ENCODE measurements at places on chromosomes 5 and 9.

DNA sequence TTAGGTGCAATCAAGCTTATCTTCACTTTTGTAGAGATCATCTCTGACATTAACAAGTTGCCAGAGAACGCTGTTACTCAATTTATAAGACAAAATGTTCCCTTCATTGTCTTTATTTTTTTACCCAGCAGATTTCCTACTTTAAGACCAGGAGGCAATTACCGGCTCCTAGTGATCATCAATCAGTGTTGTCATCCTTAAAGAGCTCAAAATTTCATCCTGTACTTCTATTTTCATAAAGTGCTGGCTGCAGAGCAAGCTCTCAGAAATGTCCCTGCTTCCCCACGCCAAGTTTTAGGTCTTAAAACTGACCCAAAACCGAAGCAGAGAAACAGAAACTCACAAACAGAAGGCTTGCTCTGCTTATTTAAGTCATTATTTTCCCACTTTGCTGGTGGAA lies 82.9 kb downstream of the PJA2 start:
- H3K4me3 ChIP-seq: no peak overlapping the region
- H3K4me1 ChIP-seq: no peaks in the 10 kb centered on the region
- no peak for DNase-seq
- H3K36me3 ChIP-seq: no peaks in the 10 kb centered on the region

GRCh38 chr5:148459669-148460068 lies 75.9 kb downstream of the FBXO38 start:
- no peaks in the 10 kb centered on the region for H3K36me3 ChIP-seq
- no peak overlapping the region for H3K27ac ChIP-seq
- H3K4me1 ChIP-seq: no peaks in the 10 kb centered on the region
- H3K4me3 ChIP-seq: no peak overlapping the region
- H3K27me3 ChIP-seq: no peaks in the 10 kb centered on the region

DNA sequence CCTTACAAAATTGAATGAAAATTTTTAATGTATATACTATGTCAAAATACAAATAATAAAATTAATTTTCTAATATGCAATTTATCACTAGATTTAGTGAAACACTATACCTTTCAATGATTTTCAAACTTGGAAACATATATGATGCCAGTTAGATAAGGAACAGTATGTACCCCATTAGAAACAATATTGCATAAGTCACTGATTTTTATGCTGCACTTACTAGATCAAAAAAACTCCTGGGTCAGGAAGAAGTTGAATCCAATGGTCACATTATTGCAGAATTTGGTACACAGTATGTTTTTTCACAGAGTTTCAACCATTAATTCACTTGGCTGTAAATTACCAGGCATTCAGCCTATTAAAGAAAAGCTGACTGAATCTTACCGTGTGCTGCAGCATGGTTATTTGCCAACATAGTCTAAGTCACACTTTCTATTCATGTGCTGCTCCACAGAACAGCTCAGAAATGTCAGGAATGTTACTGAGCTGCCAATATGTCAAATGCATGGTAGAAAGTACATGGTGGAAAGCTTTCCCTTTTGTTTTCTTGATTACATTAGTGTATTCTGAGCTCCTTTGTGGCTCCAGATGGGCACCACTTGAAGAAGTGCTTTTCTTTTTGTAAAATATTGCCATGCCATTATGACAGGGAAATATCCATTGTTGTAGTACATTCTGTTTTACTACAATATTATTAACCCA lies 9.9 kb upstream of the PRR16 start:
- DNase-seq: no peak
- no peak overlapping the region for H3K27ac ChIP-seq
- no peaks in the 10 kb centered on the region for H3K36me3 ChIP-seq

- H3K27me3 ChIP-seq: no peaks in the 10 kb centered on the region
- peaks cover 3% of the 10 kb centered on the region for H3K4me1 ChIP-seq
- H3K4me3 ChIP-seq: no peak overlapping the region
- no peak overlapping the region for H3K27ac ChIP-seq
- H3K36me3 ChIP-seq: no peaks in the 10 kb centered on the region
- DNase-seq: no peak
Measured at GRCh38 chr5:76851728-76852369, 2.0 kb downstream of the S100Z start.

- no peak overlapping the region for H3K27ac ChIP-seq
- H3K4me1 ChIP-seq: no peaks in the 10 kb centered on the region
- no peak for DNase-seq
Measured at GRCh38 chr9:110802416-110803035, 133.9 kb downstream of the MUSK start.

DNA sequence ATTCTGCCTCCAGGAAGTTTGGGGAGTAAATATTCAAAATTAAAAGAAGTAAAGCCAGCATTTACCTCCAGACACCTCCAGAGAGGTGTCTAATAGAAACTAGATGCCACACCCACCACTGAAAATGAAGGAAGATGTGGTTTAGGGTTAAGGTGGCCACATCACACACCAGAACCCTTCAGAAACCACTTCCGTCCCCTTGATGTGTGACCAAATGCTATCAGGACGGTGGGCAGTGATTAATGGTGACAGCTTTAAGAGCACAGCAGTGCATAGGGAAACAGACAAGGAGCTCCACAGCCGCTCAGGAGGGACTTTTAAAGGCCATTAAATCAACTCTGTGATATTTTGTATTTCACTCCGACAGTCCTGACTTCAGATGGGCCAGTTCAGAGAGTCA lies 295.2 kb downstream of the BRINP1 start:
- no peaks in the 10 kb centered on the region for H3K36me3 ChIP-seq
- DNase-seq: no peak
- H3K27ac ChIP-seq: no peak overlapping the region
- H3K4me3 ChIP-seq: no peak overlapping the region
- H3K27me3 ChIP-seq: no peaks in the 10 kb centered on the region
- no peaks in the 10 kb centered on the region for H3K4me1 ChIP-seq

DNA sequence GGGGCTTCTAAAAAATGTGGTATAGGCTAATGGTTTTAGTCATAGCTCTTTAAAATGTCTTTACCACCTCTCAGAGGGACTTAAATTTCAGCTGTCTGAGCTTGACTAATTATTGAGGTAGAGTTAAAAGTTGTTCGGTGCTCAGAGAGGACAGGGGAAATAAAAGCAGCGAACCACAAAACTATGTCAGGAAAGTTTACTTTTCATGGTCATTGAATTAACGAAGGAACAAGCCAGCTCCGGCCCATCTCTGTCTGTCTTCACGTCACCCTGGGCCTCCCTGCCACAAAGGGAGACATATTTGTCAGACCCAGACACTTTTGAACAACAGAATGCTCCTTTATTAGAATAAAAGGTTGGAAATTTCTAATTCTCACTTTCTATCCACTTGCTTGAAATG lies 98.8 kb upstream of the EFNA5 start:
- DNase-seq: no peak
- H3K27me3 ChIP-seq: no peaks in the 10 kb centered on the region
- no peak overlapping the region for H3K27ac ChIP-seq
- no peaks in the 10 kb centered on the region for H3K4me1 ChIP-seq

GRCh38 chr5:1341863-1342262 lies 3.0 kb downstream of the CLPTM1L start:
- H3K4me3 ChIP-seq: no peak overlapping the region
- H3K4me1 ChIP-seq: peaks cover 39% of the 10 kb centered on the region
- peaks cover 25% of the 10 kb centered on the region for H3K36me3 ChIP-seq
- H3K27ac ChIP-seq: no peak overlapping the region

- H3K36me3 ChIP-seq: no peaks in the 10 kb centered on the region
- H3K27me3 ChIP-seq: no peaks in the 10 kb centered on the region
- H3K4me3 ChIP-seq: no peak overlapping the region
- no peak for DNase-seq
- H3K27ac ChIP-seq: no peak overlapping the region
Measured at GRCh38 chr9:77663754-77664153, 15.6 kb upstream of the GNA14 start.

DNA sequence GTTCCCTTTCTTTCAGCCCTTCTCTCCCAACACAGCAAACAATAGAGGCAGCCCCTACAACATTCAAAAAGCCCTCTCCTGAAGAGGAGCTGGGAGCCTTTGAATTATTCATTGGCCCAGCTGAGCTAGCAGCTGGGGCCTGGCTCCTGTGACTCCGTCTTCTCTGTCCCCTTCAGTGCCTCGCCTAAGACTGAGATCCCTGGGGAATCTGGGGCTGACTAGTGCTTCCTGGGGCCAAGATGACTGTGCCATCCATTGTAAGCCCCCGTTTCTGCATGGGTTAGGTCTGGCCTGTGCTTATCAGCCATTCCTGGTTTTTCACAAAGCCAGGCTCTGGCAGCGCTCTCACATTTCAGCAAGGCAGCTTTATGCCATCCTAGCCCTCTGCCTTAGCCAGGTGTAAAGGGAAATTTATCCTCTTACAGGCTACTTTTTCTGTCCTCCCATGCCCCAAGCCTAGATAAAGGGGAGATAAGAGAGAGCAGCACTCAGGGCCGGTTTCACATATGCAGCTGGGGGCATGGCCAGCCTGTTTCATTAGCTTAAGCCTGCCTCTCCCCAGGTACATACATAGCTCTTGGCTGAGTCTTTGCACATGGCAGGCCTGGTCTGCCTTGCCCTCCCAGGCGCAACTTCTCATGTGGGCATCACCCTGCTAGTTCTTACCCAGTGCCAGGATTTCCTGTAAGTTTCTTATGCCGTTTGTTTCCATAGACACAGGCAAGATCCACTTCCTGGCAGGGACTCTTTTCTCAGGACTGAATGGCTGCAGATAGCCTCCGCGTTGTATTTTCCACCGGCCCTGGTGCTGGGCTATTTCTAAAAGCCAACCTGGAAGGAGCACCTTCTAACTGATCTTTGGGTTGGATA lies 15.8 kb downstream of the PTPA start:
- H3K4me1 ChIP-seq: peaks cover 6% of the 10 kb centered on the region
- H3K36me3 ChIP-seq: peaks cover 27% of the 10 kb centered on the region
- no peak for DNase-seq
- H3K27me3 ChIP-seq: no peaks in the 10 kb centered on the region
- no peak overlapping the region for H3K27ac ChIP-seq

DNA sequence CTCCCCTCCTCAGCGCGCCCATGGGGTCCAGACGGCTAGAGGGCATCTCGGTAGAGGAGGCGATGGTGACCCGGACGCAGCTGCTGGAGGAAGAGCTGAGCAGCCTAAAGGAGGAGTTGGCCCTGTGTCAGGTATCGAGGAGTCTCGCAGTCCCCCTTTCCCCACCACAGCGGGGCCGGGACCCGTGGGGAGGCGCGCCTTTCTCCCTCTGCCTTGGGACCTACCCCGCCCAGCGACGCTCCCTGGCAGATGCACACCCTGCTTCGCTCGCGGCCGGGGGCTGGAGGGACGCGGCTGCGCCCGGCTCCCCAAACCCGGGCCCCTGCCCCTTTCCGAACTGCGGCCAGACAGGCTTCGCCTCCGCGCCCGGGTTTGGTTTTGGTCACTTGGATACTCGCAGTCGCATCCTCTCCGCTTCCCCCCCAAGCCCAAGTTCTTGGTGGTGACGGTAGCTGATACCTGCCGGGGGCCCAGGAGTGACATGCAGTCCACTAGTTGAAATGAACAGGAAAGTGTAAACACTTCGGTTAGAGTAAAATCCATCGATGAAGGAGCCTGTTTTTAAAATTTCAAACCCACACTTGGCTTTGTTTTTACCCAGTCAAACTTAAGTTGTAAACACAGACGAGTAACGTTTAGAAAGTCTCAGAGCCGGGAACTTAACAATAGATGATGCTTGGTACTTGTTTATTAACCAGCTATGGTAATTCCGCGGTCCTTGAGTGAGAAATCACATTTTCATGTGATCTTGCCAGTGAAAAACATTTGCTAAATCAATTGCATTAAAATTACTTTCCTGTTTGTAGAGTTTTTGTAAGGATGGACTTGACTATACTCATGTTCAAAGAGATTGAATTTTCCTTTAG lies 688 bp downstream of the CNTLN start:
- H3K36me3 ChIP-seq: no peaks in the 10 kb centered on the region
- peak overlapping the region; percentile 38 for H3K27ac ChIP-seq
- no peaks in the 10 kb centered on the region for H3K27me3 ChIP-seq
- DNase-seq: peak; percentile 68
- peaks cover 15% of the 10 kb centered on the region for H3K4me1 ChIP-seq

- H3K36me3 ChIP-seq: no peaks in the 10 kb centered on the region
- H3K4me1 ChIP-seq: no peaks in the 10 kb centered on the region
- no peak overlapping the region for H3K27ac ChIP-seq
Measured at GRCh38 chr9:102499468-102499867, 495.7 kb upstream of the CYLC2 start.

GRCh38 chr5:1183424-1184162 lies 17.8 kb upstream of the SLC6A19 start:
- no peak for DNase-seq
- H3K27ac ChIP-seq: no peak overlapping the region
- H3K27me3 ChIP-seq: no peaks in the 10 kb centered on the region
- H3K36me3 ChIP-seq: no peaks in the 10 kb centered on the region
- no peaks in the 10 kb centered on the region for H3K4me1 ChIP-seq

DNA sequence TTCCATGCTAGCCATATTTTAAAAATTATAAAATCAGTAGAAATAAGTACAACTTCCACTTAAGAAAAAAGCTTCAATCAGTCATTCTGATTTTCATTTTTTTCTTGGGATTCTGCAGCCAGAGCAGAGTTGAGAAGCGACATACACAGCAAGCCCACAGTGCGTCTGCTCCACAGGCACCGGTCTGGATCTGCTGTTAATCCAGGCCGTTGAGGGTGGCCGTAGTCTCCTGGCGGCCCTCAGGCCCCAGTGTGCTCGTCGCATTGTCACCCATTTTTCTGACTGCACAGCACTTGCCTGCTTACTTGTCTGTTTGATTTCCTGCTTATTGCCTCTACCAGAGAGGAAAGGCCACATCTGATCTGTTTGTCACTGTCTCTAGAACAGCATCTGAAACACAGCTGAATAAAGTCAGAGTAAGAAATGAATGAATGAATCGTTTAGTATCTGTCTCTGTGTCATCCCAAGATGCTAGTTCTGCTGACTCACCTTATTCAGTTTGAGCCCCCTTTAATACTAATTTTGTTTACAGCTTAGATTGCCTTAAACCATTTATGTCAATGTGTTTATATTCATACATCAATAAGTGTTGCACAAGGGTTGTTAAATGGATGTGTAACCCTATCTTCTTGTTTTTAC lies 11.6 kb upstream of the ASPN start:
- no peak overlapping the region for H3K27ac ChIP-seq
- DNase-seq: no peak
- H3K4me1 ChIP-seq: no peaks in the 10 kb centered on the region
- H3K4me3 ChIP-seq: no peak overlapping the region
- no peaks in the 10 kb centered on the region for H3K27me3 ChIP-seq

DNA sequence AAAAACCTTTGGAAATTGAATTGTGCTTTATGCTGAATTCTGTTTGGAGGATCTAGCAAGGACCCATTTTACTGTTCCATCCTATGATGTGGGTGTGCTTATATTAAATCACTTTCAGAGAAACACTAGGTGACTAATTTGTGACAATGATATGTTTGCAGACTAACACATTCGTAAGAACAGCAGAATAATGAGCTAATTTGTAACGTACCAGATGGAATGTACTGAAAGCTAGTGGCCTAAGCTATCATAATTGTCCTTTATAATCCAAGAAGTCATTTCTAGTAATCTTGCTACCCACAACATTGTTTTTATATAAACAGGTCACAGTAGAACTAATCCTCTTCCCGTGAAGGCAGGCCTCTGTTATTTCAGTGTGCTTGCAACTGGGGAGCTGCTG lies 292.5 kb downstream of the PDE4D start:
- H3K27me3 ChIP-seq: no peaks in the 10 kb centered on the region
- no peaks in the 10 kb centered on the region for H3K36me3 ChIP-seq
- H3K27ac ChIP-seq: no peak overlapping the region
- no peak overlapping the region for H3K4me3 ChIP-seq

Data from Karpas-422 (cell line).